ENCODE measurements at places on chromosomes 5 and 9. TPM values are rescaled to one million over a fixed set of nuclear protein-coding genes. Genes with fewer than 3 reads are reported as not detected.
A peak's percentile ranks its signal among the peaks of the same experiment; 100 is the strongest.

UBTD2 gene
- total RNA-seq = 6.6 TPM

DNA sequence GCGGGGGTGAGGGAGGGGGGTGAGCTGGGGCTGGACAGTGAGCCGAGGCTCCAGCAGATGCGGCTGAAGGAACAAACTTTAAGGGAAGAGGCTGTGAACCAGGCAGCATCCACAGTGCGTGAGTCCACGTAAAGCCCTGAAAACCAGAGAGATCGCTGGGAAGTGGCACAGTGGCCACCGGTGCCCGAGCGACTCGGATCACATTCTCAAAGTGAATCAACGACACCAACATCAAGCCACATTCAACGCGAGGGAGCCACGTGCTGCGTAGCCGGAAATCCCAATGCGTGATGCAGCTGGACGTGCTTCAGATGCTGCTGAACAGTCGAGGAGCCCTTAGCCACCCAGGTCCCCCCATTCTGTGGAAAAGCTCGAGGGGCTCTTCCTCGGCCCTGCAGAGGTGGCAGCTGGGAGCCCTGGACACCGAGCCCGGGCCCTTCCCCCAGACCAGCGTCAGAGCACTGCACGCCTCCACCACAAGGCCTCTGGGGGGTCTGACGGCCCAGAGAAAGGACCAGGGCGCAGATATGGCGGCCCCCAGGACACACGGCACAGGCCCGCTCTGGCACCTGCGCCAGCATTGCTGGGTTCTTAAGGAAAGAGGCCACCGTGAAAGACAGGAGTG, 53.7 kb upstream of the EXOC3 start:
- peak; percentile 36 for DNase-seq

DNA sequence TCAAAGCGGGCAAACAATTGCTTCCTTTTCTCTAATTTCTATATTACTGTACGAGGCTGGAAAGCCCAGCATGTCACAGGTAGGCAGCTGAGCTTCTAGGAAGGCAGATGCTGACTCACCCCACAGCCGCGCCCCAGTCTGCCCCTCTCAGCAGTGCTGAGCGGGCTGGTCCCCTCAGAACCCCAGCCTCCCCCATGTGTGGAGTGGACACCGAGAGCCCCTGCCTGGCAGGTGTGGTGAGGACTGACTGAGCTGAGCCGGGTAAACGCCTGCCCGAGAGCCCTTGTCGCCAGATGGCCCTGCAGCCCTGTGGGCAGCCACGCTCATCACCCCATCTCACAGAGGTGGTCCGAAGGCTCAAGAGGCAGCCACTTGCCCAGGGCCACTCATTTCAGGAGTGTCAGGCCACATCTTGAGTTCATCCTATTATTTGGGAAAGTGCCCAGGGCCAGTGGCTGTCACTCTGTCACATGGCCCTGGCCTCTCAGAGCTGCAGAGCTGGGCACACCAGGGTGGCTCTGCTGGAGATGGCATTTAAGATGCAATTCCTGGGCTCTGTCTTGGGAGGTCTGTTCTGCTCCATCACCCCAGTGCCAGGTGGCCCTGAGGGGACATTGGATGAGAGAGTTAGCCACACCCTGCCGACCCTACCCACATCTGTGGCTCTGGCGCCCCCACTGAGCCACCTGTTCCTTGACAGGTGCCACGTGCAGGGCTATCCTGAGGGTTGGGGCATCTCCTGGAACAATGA, 12.4 kb downstream of the CARD19 start:
- DNase-seq = no peak

GRCh38 chr5:14217587-14217986, 74.4 kb downstream of the TRIO start:
- DNase-seq = no peak

DNA sequence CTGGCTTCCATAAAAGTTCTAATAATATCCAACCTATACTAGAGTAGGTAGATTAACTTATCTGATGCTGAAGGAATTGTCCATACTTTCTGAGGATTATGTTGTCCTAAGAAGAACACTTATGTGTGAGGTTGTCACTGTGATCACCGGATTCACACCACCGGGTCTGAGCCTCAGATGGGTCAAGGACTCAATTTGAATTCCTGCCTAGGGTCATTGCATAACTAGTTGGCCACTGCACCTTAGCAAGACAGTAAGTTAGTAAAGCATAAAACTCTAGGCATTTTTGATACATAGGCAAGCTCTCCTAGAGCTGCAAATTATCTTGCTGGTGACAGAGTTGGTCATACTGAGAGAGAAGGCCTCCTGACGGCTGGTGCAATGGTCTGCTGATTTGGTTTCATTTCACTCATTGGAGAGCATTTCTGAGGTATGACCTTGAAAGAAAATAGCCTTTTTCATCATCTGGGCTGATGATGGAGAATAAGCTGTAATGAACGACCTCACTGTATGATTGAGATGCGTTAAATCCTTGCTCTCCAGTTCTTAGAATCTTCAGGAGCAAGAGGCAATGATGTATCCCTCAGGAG, 72.0 kb upstream of the CKMT2 start:
- no peak for DNase-seq

GRCh38 chr5:61811052-61811451, 479.0 kb downstream of the ZSWIM6 start:
- DNase-seq = no peak

- DNase-seq = peak; percentile 86
These were observed 31.4 kb downstream of the COL15A1 start for GRCh38 chr9:98974994-98975712.
